ENCODE measurements at places on chromosomes 6 and 20.
A peak's percentile ranks its signal among the peaks of the same experiment; 100 is the strongest.

- DNase-seq, result no peak
Observed at GRCh38 chr6:10449751-10450150, 34.9 kb upstream of the TFAP2A start.

DNA sequence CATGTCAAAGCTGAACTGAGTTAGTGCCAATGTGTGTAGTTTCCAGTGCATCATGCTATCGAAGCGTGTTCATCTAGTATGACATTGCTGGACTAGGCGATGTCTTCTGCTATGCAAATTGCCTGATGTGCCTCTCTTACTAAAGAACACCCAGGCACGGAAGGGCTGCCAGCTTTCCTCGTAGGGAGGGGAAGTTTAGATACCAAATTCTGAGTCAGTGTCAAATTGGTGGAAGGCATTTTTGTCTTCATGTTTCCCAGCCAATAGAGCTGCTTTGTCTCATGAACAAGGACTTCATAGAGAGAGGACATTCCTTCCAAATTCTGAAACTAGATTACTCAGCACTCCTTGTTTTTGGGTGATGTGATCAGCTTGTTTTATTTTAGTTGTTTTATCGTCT is 320.1 kb downstream of the BTBD3 start:
- DNase-seq, result no peak

DNA sequence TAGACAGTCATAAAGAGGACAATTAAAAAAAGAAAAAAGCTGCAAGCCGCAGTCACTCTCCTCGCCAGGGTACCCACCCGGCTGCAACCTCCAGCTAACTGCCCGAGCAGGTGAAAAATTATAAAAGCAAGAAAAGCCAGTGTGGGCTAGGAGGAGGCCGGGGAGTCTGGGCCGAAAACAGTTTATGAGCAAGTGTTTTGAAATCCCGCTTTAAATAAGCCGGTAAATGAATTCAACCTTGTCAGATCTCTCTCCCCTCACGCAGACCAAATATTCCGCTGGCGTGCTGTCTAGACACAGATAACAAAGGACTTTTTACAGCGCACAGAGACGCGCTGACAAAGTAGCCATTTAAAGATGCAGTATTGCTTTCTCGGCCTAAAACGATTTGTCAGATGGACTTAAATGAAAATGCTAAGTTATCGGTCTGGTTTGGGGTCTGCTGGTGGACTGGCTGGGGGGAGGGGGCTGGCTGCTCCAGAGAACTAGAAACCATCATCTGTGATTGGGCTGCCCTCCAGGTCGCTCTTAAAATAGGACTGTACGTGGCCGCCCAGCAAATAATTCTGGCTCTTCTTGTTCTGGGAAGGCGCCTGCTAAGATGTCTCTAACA is 24.6 kb downstream of the PMEPA1 start:
- DNase-seq, result no peak

DNA sequence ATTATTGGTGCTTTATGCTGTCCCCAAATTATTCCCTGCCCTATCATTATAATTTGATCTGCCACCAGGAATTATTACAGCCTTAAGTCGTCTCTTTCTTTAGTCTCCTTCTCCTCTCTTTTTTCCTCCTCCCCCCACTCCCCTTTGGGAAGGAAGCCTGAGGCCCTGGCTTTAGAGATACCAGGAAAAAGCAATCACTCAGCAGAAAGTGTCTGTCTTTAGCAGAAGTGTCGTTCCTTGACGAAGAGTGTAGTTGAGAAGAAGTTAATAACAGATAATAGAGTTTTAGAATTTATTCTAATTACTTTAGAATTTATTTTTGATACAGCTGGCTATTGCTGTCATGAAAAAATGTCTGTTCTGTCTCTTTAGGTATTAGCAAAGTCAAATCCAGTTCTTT is 16.5 kb downstream of the LIN28B start:
- DNase-seq, result no peak

DNA sequence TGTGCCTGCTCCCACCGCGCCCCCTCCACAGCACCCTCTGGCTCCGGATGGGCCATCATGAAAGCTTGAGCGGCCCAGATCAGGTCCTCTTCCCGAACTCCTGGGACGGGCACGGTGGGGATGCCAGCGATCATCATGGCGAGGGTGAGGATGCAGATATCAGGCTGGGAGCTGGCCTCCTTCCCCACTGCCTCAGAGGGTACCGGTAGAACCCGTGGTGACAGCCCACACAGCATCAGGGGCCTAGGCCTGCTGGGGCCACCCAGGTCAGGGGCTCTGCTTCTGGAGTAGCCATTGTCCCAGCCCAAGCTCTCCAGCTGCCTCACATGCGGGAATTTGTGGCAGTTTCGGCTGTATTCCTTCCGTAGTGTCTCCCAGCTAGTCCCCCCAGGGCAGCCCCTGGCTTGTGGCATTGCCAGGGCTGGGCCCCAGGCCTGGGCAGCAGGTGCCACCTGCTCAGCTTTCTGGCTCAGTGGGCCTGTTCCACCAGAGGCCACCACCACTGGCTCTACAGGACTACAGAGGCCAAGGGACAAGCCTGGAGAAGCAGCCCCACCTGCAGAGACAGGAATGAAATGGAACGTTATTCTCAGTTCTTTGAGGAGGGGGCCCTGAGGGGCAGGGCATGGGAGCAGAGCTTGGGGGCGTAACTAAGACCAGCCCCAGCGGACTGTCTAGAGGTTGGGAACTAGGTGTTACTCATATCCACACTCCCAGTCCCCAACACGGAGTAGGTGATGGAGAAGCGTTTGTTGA is 654 bp downstream of the SPATA25 start:
- no peak for DNase-seq

- no peak for DNase-seq
Observed at GRCh38 chr6:42460883-42461282, 9.2 kb upstream of the TRERF1 start.

DNA sequence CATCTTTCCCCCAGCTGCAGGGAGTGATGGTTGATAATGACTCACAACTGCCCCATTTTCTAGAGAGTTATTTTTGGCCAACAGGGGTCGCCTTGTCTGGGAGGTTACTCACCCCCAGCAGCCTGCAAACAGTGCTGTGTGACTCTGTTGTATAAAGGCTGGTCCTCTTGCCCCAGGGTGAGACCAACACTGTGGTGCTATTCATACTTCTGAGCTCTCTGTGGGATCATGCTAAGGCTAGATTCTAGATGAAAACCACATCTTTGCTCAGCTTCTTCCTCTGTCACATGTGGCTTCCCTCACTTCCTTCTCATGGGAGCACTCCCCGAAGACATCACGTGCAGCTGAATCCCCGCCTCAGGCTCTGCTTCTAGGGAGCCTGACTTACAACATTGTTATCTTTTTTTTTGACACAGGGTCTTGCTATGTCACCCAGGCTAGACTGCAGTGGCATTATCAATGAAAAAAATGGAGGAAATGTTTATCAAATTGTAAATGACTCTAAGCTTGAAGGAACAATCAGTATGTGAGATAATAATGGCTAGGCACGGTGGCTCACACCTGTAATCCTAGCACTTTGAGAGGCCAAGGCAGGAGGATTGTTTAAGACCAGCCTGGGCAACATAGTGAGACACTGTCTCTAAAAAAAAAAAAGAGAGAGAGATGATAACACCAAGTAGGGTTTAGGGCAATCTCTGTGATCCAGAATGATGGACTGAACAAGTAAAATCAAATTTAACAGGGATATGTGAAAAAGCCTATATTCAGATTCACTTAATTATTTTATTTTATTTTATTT is 55.7 kb upstream of the SLC23A2 start:
- peak; percentile 71 for DNase-seq

- DNase-seq, result no peak
Observed at GRCh38 chr20:62549029-62549428, 73.2 kb upstream of the GATA5 start.

GRCh38 chr20:63889241-63890200 is 5.4 kb upstream of the DNAJC5 start:
- no peak for DNase-seq

DNA sequence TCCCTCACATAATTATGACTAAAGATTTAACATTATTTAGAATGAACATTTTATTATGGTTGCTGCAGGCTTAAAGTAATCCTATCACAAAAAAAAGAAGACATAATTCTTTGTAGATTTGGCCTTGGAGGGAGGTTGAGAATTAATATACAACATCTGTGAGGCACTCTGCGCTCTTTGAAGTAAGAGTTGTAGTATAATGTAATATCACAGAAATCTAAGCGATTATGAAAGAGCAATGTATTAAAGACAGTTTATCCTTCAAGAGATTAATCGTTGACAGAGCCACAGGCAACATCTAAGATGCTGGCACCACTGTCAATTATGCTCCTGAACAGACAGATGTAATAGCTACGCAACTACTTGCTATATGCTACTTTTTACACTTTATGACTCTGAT is 946.8 kb downstream of the GRIK2 start:
- DNase-seq, result no peak

DNA sequence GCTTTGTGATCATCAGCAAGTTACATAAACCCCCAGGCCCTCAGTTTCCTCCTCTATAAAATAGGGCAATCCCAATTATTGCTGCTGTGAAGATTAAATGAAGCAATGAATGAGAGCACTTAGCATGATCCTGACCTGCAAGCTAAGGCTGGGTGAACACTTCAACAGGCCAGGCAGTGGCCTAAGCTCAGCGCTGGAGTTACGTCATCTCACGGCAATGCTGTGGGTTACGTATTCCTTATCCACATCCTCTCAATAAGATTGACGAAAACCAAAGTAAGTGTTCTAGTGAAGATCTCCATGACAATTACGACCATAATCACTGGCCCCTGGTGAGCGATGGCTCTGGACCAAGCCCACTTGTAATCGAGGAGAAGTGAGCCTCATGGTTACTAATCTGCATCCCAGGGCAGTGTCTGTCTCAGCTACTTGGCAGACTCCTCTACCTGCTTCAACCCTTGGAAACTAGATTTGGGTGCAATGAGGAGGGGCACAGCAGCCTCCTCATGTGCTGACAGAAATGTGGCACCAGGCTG is 274.1 kb upstream of the ARID1B start:
- DNase-seq, result no peak

DNA sequence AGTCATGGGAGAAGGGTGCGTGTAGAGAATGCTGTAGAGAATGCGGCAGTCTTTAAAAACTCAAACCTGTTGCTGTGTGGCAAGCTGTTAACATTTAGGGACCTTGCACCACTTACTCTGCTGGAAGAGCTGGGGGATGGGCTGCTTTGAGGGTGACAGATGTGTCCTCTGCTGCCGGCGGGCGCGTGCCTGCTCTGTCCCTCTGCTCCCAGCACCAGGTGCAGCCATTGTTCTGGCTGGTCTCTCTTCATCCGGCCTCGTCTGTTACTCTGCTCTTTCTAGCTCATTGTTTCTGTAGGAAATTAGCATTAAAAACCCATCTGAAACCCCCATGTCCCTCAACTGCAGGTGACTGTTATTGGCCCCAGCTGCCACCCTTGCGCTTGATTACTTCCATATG is 78.5 kb downstream of the CBFA2T2 start:
- DNase-seq, result no peak

DNA sequence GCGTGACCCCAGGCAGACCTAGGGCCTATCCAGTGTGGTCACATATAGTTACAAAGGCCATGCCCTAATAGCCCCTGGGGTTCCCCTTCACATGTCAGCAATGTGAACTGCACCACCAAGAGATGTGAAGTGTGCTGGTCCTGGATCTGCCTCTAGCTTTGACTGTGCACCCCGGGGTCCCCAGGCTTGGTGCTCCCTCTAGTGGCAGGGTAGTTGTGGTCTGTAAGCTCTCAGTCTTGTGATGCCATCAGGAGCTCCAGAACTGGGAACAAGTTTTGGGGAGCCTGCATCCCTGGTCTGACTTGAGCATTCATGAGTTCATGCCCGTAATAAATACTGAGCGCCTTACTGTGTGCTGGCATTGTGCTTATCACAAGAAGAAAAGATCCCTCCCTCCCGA is 143.4 kb downstream of the DHX35 start:
- DNase-seq, result no peak

- no peak for DNase-seq
Observed at GRCh38 chr6:90401933-90402830, 105.5 kb upstream of the BACH2 start.

DNA sequence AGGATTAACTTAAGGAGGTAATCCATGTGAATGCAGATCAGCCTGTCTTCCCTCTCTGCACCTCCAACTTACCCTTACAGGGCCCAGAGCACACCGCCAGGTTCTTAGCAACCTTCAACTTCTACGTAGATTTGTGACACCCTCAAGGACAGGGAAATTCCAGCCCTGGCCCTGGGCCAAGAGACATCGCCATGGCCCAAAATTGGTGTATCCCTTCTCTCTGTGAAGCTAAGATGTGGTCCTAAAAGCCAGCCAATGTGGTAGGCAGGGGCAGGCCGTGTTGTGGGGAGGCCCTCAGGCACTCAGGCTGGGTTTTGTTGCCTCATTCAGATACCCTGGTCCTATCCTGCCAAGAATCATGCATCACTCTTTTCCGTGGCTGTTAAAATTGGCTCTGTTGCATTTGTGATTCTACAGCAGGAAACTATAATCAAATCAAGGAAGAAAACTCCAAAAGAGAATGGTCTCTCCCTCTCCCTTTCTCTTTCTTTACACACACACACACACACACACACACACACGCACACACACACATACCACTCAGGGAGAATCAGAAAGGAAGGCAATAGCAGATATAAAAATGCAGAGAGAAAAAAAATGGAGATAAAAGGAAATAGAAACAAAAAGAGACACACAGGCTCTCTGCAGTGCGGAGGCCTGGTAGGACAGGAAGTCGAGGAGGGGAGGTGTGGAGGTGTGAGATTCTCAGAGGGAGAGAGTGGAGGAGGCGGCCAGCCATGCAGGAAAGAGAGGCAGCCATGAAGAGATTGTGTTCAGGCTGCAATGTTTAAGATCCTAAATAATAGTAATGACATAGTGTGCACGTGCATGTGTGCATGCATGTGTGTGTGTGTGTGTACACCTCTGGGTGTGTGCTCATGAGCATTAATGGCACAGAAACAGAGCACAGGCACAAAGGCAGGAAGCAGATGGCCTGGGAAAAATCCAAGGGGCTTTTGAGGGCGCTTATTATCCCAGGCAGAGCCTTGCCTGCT is 201.8 kb upstream of the LRFN2 start:
- DNase-seq, result peak; percentile 14

DNA sequence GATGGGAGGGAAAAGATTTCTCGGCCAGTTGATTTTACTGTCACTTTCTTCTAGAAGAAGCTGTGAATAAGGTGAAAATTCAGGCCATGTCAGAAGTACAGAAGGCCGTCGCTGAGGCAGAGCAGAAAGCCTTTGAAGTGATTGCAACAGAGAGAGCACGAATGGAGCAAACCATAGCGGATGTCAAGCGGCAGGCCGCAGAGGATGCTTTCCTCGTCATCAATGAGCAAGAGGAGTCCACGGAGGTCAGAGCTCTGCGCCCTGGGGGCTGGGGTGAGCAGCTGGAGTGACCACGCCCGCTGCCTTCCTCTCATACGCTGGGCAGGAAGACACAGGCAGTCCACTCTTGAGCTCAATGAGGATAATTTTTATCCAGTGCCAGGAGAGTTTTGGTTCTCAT is 21.8 kb upstream of the C20orf144 start:
- no peak for DNase-seq

- no peak for DNase-seq
Observed at GRCh38 chr6:35586542-35586941, 73.8 kb upstream of the TULP1 start.

All from activated gamma-delta T cell treated with anti-CD3 and anti-CD28 coated beads, Interleukin-2, amount 50 U/mL, for 16 hours (primary cell).